ENCODE measurements at places on chromosomes 5 and 9.
A peak's percentile ranks its signal among the peaks of the same experiment; 100 is the strongest.

DNA sequence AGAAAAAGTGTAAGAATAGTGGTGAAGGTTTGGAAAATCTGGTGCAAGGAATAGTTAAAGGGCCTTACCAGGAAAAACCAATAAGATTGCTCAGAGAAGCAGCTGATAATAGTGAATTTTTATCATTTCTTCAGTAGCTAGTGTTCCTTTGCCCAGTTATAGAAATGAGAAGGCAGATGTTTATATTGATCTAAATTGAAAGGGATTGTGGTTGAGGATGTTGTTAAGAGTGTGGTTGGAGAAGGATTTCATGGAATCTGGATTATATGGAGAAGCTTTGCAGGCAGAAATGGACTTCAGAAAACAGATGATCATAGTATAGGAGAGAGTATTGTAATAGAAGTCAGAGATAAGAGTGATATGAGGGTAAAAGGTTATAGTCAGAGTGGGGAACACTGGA is 102.6 kb downstream of the XRCC4 start:
- no peak for DNase-seq

DNA sequence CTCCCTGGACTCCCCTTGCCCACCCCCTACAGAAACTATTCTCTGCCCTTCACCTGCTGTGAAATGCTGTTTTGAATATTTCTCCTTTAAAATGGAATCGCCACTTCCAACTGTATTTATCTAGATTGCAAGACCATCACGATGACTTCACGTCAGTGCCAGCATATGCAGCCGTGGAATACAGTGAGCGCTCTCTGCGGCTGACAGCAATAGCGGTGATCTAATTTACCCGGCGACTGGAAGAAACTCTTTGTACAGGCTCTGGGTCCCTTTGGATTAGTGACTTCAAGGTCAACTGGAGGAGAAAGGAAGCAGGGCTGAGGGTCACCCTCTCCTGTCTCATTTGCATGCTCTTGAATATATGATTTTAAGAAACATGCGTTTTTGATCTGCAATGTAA is 192.0 kb downstream of the IRX1 start:
- no peak for DNase-seq

- DNase-seq = no peak
These were observed 5.9 kb upstream of the FRMD3 start for GRCh38 chr9:83544002-83544698.

DNA sequence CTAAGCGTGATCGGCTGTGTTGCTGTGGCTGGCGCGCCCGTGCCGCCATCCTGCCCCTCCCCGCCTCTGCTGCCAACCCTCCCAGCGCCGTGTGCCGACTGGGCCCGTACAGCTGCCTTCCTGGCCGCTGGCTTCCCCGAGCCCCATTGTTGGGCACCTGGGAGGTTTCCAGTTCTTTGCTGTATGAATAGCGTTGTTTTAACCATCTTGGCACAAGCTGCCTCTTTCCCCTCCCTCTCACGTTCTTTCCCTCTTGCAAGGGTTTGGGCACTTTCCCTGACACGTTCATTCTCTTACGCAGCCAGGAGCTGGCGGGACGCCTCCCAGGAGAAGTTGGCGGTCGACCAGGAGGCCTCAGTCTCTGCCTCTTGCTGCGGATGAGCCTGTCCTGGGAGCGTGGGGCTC is 43.1 kb upstream of the RXRA start:
- DNase-seq = peak; percentile 89

GRCh38 chr5:172548311-172548731 is 92.7 kb upstream of the NEURL1B start:
- DNase-seq = no peak

DNA sequence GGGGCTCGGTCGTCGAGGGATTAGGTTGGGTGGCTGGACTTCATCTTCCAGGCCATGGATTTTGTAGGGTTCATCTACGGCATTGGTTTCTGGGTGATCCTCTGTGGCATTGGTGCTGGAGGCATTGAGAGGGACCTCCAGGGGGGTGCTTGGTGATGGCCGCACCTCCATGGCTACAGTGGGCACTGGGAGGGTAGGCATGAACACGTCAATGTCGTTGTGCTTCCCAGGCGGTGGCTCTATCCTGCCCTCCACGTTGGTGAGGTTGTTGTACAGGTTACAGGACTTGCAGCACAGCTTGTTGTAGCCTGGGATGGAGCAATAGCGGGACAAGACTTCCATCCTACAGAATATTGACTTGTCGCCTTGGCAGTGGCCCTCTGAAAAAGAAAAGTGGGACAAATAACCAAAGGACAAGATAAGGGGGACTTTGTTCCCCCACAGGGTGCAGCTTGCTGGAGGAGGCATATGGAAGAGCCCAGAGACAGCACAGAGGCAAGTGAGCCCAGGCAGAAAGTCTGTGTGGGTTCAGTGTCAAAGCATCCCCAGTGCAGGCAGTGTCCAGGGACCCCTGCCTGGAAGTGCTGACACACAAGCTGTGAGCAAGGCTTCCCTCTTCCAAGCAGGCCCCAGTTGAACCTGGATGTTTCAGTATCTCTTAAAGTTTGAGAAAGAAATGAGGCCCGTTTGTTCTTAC is 53.9 kb downstream of the ZNF354C start:
- peak; percentile 49 for DNase-seq

GRCh38 chr9:121610638-121610953 is 40.8 kb upstream of the DAB2IP start:
- no peak for DNase-seq

DNA sequence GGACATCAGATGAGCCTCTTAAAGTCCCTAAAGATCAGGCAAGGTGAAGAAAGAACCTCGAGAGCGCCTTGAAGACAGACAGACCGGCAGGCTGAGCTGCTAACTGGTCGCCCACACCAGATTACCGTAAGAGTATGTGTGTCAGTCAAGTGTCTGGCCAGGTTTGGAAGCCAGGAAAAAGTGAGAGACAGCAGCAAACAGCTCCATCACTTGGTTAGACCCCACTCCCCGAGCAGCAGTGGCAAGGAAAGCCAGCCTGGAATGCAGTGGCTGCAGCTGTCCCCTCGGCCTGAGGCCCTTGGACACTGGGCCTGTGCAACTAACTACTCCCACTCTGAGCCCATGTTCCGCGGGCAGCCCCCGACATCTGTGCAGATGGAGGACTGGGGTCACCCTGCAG is 214.1 kb downstream of the DIRAS2 start:
- DNase-seq = no peak

GRCh38 chr9:136643596-136644342 is 18.9 kb upstream of the EGFL7 start:
- DNase-seq = no peak

DNA sequence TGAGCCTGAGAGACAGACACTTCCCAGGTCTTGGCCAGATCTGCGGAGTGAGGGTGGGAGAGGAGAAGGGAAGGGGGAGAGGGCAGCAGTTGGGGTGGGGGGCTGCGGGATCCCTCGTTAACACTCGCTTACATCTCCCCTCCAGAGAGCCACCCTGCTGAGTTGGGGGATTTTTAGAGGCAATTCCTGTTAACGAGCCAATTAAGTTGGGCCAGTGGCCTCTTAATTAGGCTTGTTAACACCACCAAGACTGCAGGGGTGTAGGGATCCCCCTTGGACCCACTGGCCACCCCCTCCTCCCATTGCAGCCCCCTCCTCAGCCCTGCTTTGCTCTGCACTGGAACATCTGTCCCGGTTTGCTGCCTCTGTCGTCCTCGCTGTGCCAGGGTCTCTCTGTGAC is 23.7 kb downstream of the CNTFR start:
- DNase-seq = no peak

- DNase-seq = no peak
These were observed 6.2 kb downstream of the ETF1 start for GRCh38 chr5:138536665-138537315.

DNA sequence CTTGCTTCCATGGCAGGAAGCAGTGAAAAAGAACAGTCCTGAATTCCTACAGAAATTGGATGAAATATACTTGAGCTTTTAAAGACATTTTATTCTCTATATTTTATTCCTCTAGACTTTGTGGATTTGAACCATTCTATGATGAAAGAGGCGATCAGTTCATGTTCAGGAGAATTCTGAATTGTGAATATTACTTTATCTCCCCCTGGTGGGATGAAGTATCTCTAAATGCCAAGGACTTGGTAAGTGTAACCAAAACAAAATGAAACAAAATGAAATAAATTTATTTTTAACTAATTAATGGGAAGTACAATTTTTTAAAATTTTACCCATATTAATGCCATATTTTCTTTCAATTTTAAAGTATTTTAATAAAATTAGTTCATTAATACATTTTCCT is 34.1 kb downstream of the STARD4 start:
- no peak for DNase-seq

DNA sequence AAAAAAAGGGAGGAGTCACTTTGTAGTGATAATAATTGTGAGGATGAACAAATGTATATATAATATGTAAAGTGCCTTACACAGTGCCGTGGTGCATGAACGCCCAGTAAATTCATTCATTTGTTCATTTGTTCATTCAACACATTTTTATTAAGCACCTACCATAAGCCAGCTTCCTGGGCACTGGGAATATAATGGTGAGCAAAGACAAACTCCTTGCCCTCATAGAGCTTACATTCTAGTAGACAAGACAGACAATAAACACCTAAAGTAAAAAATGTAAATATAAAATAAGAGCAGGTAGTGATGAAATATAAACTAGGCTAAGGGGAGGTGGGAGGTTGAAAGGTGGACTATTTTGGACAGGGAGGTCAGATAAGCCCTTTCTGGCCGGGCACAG is 32.0 kb downstream of the SPRY4 start:
- DNase-seq = no peak

DNA sequence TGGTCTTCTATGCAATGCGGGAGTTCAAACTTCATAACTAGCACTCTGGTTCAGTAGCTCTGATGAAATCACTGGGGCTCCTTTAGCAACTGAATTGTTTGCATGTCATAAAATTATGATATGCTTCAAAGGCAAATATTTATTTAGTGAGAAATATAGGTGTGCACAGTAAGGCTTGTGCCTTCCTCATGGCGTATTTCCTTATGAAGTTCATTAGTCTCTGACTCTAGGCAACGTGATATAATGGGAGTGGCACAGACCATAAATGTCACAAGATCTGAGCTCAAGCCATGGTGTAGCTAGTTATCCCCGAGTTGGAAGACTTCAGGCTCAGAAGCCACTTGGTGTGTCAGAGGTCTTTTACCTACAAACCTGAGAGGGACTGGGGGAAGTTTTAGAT is 35.5 kb downstream of the PIP5K1B start:
- DNase-seq = no peak

GRCh38 chr9:68999393-69000105 is 14.4 kb downstream of the PRKACG start:
- DNase-seq = no peak

- DNase-seq = no peak
These were observed 6.1 kb downstream of the IL13 start for GRCh38 chr5:132663771-132664695.

DNA sequence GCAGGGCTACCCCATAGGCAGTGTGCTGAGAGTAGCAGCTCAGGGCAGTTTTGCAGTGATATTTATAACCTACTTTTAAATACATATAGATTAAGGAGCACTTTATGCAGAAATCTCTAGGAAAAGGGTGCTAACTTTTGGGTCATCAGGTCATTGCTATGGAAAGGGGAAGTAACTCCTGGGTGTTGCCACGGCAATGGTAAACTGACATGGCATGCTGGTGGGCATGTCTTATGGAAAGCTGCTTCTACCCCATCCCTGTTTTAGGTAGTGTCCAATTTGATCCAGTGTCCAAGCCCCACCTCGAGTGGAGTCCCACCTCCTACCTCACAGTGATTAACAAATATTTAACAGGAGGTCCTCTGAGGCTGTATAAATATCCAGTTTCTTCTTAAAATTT is 56.8 kb upstream of the XPA start:
- DNase-seq = no peak

DNA sequence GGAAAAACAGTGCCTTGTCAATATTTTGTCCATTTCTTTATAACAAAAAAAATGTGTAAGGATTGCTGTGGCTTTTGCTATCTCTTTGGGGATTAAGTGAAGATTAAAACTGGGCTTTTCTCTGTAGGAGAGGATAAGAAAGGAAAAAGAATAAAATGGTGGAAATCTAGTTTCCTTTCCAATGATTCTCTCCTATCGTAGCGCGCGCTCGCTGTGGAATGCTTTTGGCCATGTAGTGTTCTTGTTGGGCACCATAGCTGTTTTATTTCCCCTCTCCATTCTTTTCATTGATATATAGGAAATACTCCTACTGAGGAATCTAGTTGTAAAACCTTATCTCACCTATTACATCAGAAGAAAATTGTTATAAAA is 1.5 kb downstream of the STXBP1 start:
- no peak for DNase-seq

DNA sequence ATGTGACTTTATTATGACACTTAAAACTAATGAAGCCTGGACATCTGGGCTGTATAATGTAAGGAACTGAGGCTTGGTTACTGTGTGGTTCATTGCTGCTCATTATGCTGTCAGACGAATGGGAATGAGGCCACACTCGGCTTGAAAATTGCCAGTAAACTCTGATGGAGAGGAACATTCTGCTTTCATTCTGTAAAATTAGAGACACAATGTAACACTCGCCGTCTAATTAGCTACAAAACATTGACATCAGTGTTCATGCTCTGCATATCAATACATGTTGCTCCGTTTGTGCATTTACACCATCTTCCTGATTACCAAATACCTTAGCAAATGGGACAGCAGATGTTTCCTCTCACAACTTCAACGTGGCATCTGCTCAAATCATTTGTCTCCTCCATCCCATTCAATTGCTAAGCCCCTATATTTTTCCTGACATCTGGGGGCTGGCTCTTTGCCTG is 133.0 kb downstream of the SLC28A3 start:
- no peak for DNase-seq

DNA sequence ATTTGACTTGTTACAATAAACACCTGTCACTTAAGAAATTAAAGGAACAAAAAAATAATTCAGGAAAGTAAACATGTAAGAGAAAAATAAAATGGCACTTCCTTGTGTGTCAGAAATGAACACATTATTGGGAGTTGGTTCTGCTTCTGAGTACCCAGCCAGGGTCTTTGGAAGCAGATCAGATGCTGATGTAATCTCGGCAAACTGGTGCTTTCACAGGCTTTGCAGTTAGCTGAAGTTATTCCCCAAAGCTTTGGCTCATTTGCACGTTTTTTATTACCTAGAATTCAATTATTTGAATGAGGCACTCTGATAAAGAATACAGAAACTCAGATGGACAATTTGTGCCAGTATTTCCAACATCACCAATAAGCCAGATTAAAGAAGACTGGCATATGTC is 10.9 kb downstream of the CDH18 start:
- DNase-seq = no peak

DNA sequence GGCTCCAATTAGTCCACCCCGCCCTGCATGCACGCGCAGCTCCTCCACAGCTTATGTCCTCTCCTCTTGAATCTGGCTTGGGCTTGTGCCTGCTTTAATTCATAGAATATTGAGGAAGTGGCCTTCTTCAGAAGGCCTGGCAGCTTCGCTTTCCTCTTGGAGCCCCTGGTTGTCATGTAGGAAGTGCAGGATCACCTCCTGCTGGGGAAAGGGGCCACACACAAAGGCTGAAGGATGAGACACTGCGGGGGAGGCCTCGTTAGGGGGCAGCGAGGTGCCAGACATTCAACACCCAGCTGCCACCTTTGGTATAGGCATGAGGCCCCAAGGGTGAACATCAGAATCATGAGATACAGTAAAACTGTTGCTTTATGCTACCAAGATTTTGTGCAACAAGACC is 2.7 kb upstream of the CNOT6 start:
- DNase-seq = no peak

- DNase-seq = no peak
These were observed 71.3 kb upstream of the HTR4 start for GRCh38 chr5:148725675-148726074.

- DNase-seq = no peak
These were observed 184.0 kb downstream of the SYK start for GRCh38 chr9:90985631-90986030.

GRCh38 chr9:83665580-83666200 is 42.1 kb downstream of the UBQLN1 start:
- no peak for DNase-seq
